Activated CD4-positive, CD25-positive, alpha-beta regulatory T cell treated with anti-CD3 and anti-CD28 coated beads, Interleukin-2, amount 50 U/mL, for 72 hours (primary cell): ENCODE measurements at places on chromosomes 5 and 9.

DNA sequence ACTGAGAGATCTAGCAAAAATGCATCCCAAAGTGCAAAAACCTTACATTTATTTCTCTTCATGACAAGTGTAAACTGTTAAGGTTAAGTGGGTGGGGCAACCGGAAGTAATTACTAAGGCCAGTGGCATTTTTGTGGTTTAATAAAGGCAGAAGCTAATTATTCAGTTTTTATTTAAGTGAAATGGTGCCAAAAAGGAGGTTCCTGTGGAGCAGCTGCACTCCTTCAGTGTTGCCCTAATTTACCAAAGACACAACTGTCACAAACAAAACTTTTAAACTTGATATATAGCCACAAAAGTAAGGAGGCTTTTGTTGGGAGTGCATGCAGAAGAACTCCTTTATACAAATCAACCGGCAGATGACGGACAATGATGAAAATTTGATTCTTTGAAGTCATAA is 81.6 kb downstream of the NDUFS4 start:
- no peak for DNase-seq

DNA sequence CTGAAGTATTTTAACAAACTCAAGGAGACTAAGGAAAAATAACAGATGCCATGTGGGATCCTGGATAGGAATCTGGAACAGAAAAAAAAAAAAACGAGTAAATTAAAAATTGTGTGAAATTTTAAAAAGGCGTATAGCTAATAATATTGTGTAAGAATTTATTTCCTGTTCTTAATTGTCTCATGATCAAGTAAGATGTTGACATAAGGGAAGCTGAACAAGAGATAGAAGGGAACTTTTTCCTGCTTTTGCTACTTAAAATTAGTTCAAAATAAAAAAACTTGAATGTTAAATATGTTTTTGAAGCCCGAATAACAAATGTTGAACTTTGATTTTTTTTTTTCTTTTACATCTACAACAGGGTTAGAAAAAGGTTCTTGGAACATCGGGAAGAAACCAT is 10.5 kb downstream of the SNAPC3 start:
- no peak for DNase-seq

- DNase-seq, result no peak
Measured at GRCh38 chr9:104260004-104260403, 165.9 kb downstream of the SMC2 start.

- no peak for DNase-seq
Measured at GRCh38 chr5:151024440-151025249, 4.3 kb downstream of the GPX3 start.

DNA sequence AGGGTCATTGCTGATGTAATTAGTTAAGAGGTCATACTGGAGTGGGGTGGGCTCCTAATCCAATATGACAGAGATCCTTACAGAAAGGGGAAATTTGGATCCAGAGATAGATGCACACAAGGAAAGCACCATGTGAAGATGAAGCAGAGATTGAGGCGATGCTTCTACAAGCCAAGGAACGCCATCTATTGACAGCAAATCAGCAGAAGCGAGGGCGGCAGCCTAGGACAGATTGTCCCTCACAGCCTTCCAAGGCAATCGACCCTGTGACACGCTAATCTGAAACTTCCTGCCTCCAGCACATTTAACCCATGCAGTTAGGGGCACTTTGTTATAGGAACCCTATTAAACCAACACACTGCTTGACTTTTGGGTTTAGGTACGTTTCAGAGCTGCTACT is 285.1 kb upstream of the DAP start:
- no peak for DNase-seq

GRCh38 chr5:149803641-149804468 is 73.7 kb downstream of the PPARGC1B start:
- no peak for DNase-seq
